Activated CD4-positive, alpha-beta T cell treated with anti-CD3 and anti-CD28 coated beads, Interleukin-10, Interleukin-2, amounts not matched to agents 100 ng/mL and 50 ng/mL, durations not matched to agents 16 hours and 8 hours (primary cell): ENCODE measurements at places on chromosomes 2 and 18.
A peak's percentile ranks its signal among the peaks of the same experiment; 100 is the strongest.

- DNase-seq: peak; percentile 60
These were observed 815 bp downstream of the GMCL1 start for GRCh38 chr2:69830045-69830905.

DNA sequence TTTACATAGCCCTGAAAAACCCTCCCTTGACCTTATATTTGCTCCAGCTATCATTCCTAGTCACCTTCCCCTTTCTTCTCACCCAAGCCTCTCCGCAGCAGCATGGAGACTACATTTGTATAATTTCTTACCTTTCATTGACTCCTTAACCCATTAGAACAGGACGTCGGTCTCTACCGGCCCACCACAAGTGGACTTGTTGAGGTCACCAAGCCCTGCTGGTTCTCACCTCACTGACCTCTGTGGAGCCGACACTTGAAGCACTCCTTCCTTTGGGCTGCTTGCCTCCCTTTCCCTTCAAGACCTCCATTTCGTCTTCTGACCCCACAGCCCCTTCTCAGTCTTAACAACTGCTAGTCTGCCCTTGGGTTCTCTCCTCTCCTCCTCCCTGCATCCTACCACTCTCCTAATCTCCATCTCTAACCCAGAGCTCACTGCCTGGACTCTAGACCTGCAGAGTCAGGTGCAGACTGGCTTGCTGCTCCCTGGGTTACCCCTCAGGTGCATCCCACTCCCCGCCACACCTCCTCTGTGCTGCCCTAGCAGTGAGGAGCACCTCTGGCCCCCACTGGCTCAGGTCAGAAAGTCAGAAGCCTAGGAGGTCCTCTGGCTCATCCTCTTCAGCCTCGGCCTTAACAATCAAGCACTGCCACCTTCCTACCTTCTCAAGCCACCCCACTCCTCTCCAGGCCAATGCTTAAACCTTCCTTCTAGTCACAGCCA is 5.3 kb upstream of the SFXN5 start:
- DNase-seq: no peak

DNA sequence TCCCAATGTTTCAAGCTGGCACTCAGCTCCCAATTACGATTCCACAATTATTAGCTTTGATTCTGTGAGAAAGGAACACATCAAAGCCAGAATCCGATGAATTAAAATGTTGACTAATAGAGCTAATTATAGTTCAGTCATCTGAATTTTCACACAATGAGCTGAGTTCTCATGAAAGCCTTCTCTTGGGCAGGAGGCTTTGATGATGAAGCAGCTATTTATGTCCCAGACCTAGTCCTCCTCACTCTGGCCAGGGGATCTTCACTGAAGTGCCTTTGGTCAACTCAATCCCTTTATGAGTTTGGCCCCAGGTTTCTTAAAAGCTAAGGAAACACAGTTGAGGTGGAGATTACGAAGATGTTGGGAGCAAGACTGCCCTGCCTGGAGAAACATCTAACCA is 74.7 kb upstream of the PPM1B start:
- no peak for DNase-seq

DNA sequence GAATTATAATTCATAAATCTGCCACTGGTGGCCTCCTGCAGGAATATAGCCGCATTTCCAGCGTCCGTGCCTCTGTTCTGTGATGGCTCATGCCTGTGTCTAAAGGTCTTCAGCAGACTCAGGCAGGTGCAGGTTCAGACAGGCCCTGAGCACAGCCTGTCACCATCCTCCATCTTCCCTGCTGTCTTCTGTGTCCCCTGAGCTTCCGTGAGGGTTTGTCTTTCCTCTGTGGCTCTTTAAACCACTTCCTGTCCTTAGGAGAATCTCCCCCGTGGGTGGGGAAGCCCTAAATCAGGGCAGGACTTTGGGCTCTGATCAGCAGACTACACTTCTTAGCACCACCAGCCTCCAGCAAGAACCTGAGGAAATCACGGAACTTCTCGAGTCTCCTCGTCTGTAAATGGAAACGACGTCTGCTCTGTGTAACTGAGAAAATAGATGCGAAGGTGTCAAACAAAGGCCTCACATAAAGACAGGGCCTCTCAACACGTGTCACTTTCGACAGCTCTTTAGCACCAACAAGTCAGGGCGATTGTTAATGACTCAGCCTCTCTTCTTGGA is 24.1 kb upstream of the NFATC1 start:
- DNase-seq: peak; percentile 30

GRCh38 chr2:160213511-160213910 is 13.4 kb upstream of the ITGB6 start:
- DNase-seq: no peak

DNA sequence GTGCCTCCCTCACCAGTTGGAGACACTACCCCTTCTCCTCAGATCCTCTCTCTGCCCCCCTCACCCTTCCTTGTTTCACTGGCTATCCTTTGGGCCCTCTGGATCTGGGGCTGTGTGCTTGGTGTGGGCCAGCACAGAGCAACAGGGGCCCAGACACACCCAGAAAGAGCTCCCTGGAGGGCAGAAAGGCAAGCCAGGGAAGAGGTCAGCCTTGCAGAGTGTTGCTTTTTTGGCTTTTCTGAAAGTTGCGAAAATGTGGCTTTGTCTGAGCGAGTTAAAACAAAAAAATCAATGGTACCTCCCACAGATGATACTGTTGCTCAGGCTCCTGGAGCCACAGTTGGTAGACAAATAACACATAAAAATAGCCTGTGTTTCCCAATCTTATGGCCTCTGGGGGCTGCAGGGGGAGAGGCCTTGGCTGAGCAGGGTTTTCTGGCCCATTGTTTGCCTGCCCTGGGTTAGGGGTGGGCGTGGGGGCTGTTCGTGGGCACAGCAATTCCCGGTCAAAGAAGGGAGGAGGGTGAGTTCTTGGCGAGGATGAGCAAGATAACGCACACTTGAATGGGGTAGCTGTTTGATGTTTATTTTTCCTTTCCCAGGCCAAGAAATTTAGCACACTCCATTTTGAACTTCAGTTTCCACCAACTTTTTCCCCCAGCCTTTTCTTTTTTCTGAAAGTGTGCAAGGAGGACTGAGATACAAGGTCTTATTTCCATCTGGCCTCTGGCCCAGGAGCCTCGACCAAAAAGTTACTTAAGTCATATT is 167.0 kb upstream of the HAAO start:
- DNase-seq: no peak

DNA sequence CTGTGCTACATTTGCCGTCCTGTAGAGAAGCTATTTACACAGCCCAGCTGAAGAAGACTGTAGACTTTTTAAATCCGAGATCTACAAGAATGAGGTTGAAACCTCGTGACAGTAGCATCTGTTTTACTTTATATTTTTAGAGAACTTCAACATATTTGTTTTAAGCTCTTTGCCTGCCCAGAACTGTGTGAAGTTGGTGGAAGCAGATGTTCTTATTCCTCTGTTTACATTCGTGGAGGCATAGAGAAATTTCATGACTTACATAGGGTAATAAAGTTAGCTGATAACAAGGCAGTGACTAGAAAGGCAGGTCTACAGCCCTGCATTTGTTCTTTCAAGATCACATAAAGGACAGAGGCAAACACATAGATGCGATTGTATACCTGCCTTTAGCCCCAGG is 47.0 kb upstream of the MAP3K20 start:
- DNase-seq: no peak
